Stimulated activated CD4-positive, alpha-beta T cell treated with anti-CD3 and anti-CD28 coated beads, TNF-alpha, amount 100 ng/mL, for 48 hours (primary cell): ENCODE measurements at places on chromosomes 3 and 15.

GRCh38 chr3:157906627-157907026 is 199.6 kb downstream of the SHOX2 start:
- no peak for DNase-seq

DNA sequence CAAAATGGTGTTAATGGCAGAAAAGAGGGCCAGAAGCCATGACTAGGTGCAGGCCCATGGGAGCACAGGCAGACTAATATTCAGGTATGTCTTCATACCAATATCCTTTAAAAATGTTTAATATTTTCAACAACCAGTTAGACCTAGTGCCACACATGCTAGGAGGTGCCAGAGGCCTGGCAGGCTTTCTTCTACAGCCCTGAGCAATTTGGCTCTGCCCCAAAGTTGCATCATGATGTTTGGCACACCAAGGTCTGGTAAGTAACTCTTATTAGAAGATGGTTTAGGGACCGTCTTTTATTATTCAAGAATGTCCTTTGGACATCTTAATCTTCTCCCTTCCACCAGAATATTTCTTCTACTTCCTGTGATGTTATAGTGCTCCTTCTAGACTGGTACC is 34.8 kb downstream of the MITF start:
- DNase-seq, result no peak

GRCh38 chr3:66052721-66053549 is 14.2 kb upstream of the MAGI1 start:
- no peak for DNase-seq

GRCh38 chr3:111585217-111585616 is 9.9 kb downstream of the ZBED2 start:
- no peak for DNase-seq

GRCh38 chr3:155244216-155244615 is 49.3 kb downstream of the STRIT1 start:
- no peak for DNase-seq

DNA sequence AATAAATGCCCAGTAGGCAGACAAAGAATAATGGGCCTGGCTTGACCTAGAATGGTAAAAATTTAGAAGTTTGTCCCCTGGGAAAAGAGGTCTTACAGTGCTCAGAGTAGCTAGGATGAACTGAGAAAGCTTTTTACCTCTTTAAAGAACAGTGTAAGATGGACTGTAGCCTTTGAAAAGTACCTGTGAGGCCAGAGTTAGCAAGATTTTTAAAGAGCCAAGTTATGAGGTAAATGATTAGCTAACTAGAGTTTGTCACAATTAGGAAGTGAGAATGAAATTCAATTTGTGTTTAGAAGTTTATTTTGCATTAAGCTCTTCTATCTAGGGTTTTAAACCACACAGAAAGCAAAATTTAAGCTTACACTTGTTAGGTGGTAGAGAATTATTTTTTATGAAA is 480.9 kb downstream of the ZIC1 start:
- DNase-seq, result no peak

- DNase-seq, result no peak
Measured at GRCh38 chr3:161920196-161920595, 423.6 kb downstream of the OTOL1 start.

DNA sequence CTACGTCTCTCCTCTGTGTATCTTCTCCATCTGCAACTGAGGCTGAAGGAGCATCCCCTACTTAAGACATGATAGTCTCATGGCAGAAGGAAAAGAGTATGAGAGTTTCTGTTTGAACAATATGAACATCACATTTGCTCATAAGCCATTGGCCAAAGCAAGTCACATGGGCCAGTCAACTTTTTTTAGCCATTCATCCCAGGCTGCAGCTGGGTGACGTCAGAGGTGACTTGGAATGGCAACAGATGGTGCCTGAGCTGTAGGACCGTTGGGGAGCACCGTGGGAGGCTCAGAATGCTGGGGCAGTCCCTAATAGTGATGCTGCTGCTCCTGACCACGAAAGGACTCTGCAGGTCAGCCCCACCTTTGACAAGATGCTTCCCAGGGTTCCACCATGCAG is 58.7 kb downstream of the CRTC3 start:
- no peak for DNase-seq

- DNase-seq, result no peak
Measured at GRCh38 chr3:155676252-155676981, 68.5 kb downstream of the PLCH1 start.

DNA sequence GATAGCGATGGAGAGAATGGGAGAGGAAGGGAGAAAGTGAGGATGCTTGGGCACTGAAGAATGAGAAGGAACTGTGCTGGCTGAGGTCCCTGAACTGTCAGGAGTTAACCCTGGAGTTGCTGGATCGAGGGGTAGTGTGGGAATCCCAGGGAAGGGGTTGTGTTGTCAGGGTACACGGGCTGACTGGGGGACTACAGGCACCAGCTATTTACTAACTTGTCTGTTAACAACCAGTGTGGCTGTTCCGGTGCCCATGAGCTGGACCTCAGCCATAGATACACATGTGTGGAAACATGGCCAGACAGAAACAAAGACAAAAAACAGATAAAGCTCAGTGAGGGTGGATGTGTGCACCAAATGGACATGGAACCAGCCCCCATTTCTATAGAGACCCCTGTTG is 55.1 kb downstream of the GASK1A start:
- DNase-seq, result no peak

- DNase-seq, result no peak
Measured at GRCh38 chr15:82807920-82808633, 1.4 kb upstream of the WHAMM start.

DNA sequence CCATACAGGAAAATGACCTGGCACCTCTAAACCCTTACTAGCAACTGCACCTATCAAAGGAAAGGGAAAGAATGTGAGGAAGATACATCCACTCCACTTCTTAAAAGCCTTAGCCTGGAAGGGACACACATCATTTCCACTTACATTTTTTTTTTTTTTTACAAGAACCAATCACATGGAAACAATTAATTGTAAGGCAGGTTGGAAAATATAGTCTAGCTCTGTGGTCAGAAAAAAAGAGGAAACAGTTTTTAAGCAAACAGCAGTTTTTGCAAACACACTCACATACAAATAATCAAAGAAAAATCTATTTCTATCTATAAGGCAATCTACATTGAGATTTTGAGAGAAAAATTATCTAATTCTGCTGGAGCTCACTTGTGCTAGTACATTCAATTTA is 98.9 kb upstream of the SPRED1 start:
- DNase-seq, result no peak

DNA sequence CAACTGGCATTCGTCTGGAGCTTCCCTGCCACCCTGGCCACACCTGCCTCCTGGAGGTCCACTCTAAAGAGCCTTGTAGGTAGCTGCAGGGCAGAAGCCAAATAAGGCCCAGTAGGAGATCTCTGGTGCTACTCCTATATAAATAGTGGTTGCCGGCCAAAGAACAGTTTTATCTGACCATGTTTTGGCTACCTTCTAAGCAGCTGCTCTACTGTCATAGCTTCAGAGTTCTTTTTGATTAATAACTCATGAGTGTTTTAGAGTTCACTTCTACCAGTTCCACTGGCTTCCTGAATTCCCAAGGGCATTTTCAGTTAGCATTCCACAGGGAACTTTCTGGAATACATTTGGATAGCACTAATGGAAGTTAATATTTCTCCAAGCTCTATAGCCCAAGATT is 154.6 kb downstream of the B3GALNT1 start:
- DNase-seq, result no peak

GRCh38 chr3:123385981-123386380 is 62.9 kb downstream of the ADCY5 start:
- DNase-seq, result no peak

DNA sequence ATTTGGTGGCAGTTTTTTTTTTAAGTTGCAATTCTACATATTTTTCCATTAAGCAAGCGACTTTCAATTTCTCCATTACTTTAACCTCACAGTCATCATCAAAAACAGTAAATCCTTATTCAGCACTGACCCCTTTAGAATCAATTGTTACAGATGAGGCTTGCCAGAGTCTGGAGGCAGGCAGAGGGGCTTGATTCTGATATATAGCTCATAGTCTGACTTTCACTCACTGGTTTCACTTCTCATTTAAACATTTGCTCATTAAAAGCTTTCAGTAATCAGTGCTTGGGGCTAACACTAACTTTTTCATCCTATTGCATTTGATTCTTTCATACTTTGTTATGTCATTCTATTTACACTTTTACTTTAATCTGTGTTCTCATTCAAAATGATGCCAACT is 88.4 kb downstream of the PYDC2 start:
- no peak for DNase-seq

GRCh38 chr15:77696871-77697270 is 64.2 kb upstream of the LINGO1 start:
- DNase-seq, result no peak

- no peak for DNase-seq
Measured at GRCh38 chr3:79081335-79081734, 686.5 kb downstream of the ROBO1 start.

DNA sequence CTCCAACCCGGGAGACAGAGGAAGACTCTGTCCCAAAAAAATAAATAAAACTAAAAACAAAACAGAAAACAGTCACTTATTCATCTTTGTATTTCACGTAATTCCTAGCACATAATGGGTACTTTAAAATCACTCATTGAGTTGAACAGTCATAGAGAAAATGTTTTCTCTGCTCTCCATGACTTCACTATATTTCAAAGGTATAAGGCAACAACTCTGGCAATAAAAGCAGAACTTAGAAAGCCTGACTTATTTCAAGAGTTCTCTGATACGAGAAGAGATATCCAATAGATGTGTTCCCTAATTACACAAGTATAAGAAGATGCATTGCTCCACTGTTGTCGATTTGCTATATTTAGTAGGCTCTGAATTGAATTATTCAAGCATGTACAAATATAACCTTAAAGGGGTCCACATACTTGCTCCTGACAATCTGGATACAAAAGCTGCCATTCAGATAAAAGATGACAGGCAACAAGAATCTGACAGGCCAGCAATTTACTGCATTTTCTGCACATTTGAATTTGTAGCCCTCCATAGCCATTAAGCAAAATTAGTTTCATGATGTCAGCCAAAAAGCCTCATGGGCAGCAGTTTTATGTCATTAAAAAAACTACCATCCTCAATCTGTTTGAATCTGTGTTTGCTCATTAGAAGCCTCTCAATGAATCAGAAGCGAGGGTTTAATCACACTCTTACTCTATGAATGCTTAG is 47.9 kb downstream of the PEAK1 start:
- no peak for DNase-seq

GRCh38 chr15:93779341-93779740 is 452.0 kb upstream of the MCTP2 start:
- no peak for DNase-seq

GRCh38 chr3:154178172-154178571 is 57.0 kb downstream of the ARHGEF26 start:
- DNase-seq, result no peak

DNA sequence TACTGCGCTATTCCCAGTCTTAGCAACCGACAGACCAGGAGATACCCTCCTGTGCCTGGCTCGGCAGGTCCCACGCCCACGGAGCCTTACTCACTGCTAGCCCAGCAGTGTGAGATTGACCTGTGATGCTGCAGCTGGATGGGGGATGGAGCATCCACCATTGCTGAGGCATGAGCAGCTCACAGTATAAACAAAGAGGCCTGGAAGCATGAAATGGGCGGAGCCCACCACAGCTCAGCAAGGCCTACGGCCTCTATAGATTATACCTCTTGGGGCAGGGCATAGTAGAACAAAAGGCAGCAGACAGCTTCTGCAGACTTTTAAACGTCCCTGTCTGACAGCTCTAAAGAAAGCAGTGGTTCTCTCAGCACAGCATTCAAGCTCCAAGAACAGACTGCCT is 160.3 kb downstream of the ANXA2 start:
- no peak for DNase-seq

DNA sequence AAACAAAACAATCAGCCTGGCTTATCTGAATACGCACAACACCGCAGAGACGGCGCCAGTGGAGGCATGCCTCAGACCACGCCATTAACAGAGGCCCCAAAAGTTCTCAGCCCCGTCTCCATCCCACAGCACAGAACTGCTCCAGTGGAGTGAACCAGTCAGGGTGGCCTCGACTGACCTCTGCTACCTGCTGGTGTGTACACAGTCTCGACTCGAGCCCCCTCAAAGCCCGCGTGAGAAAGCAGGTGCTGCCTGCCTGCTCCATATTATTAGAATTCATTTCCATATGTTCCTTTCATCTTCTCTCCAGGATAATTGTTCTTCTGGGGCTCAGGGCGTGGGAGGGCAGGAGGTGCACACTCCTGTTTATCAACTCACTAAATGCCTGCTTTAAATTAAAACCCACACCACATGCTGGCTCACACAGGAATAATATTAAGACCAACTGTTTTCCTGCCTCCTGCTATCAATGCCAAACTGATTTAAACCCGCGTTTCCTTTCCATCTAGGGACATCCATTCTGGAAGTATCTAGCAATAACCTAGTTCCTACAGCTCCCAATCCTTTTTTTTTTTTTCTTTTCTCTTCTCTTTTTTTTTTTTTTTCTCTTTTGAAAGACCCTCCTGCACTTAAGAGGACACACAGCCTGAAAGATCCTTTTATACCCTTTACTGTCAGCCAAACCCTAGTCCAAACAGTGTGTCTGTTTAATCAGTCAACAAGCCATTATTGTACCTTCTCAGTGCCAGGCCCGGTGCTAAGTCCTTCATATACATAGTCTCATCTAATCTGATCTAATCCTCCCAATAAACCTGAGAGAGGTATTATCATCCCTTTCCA is 101.2 kb downstream of the TLE3 start:
- no peak for DNase-seq

- no peak for DNase-seq
Measured at GRCh38 chr3:109191421-109191820, 54.9 kb downstream of the C3orf85 start.

DNA sequence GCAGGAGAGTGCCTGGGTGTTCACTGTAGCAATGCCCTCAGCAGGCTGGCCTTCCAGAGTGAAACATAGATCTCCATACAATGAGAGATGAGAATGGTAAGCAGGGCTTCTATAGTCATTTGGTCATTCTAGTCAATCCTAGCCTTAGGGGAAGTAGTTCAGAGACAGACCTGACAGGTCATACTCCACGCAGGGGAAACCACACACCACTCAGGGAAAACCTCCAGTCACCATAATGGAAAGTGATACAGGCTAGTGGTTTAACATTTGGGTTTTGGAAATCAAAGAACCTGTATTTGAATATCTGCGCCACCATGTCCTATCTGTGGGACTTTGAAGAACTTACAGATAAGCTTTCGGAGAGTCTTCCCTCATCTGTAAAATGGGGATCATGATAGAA is 425.7 kb upstream of the PPP2R3A start:
- no peak for DNase-seq

DNA sequence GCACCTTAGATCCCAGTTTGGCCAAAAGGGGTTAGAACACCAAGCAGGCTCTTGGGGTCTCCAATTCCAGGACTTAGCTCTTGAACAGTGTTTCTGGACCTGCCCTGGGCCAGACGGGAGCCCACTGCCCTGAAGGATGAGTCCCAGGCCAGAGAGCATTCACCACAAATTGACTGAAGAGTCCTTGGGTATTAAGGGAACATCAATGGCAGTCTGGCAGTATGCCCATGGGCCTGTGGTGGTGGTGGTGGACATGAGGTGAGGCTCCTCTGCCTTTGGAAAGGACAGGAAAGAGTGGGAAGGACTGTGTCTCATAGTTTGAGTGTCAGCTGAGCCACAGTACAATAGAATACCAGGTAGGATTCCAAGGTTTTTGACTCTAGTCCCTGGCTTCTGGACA is 960.0 kb downstream of the DIPK2A start:
- DNase-seq, result no peak

GRCh38 chr15:89754361-89755154 is 3.5 kb upstream of the MESP1 start:
- DNase-seq, result no peak
